ENCODE measurements at places on chromosomes 16 and 17.

- peak; percentile 86 for DNase-seq
Observed at GRCh38 chr17:82301916-82302567, 15.4 kb downstream of the CD7 start.

- DNase-seq = no peak
Observed at GRCh38 chr17:65324611-65325342, 187.6 kb downstream of the RGS9 start.

DNA sequence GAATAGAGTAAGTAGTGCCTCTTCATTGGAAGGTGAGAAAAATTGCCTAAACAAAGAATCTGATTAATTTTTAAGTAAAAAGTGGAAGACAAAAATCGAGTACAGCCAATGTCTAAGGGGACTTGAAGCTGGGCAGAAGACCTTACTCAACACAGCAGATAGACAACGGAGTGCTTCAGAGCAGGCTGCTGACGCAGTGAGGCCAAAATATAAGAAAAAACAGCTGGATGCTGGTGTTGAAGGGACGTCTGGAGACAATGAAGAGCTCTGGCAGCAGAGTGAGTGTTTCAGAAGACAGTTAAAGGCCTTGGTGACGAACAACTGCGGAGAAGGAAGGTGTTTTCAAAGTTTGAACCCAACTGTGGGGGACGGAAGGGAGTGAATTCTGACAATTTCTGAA lies 169.8 kb downstream of the MRTFB start:
- DNase-seq = no peak

- DNase-seq = no peak
Observed at GRCh38 chr17:38958756-38959155, 8.4 kb downstream of the FBXO47 start.

DNA sequence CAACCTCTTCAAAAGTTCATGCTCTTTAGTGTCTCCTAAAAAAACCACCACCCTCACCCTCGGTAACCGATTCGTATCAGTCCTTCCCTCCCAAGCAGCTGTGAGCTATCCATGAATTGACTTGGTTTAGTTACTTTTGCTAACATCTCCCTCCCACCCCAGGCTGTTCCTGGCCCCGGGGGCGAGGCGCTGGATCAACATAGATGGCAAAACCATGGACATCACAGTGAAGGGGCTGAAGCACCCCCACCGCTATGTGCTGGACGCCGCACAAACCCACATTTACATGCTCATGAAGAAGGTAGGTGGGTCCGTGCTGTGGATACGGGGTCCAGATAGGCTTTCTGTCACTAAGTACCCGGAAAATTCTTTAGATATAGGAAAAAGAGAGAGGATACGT lies 66.8 kb downstream of the RGS9 start:
- DNase-seq = no peak

GRCh38 chr17:38748149-38748891 lies at the start of gene PCGF2:
Gene PCGF2 (minus strand): TSS chr17:38748336. CDS start chr17:38740402, 7,934 bp downstream.
- DNase-seq = peak; percentile 77

DNA sequence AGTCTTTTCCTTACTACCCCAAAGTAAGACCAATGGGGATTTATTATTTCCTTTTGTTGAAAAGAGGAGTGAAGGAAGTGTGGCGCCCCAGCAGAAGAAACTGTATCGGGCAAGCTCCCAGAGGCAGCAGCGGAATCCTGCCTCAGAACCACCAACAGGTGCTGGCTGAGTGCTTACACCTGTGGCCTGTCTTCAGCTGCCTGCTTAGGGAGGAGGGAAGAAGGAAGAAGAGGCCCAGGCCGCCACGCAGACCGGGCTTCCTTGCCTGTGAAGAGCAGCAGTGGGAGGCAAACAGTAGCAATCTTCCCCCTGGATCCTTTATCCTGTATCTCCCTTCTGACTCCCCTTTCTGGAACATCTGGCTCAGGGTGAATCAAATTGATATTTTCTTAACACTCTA lies 134.7 kb downstream of the AATF start:
- DNase-seq = no peak

DNA sequence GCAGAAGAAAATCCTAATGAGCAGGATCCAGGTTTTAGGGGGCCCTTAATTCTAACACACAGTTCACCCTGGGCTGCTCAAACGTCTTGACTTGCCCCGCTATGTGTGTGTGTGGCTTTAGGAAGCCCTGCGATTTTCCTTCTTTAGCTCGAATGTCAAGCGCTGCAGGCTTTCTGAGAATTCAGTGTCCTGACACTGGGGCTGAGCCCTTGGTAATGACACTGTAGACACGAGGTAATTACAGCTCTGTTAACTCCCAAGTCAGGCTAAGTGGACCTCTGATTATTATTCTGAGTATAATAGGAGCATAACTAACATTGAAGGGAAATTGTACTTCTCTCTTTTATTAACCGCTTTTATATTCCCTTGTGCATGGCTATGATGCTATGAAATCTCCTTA lies 202.1 kb downstream of the RBFOX1 start:
- DNase-seq = no peak

- DNase-seq = no peak
Observed at GRCh38 chr17:72282439-72283029, 161.7 kb downstream of the SOX9 start.

DNA sequence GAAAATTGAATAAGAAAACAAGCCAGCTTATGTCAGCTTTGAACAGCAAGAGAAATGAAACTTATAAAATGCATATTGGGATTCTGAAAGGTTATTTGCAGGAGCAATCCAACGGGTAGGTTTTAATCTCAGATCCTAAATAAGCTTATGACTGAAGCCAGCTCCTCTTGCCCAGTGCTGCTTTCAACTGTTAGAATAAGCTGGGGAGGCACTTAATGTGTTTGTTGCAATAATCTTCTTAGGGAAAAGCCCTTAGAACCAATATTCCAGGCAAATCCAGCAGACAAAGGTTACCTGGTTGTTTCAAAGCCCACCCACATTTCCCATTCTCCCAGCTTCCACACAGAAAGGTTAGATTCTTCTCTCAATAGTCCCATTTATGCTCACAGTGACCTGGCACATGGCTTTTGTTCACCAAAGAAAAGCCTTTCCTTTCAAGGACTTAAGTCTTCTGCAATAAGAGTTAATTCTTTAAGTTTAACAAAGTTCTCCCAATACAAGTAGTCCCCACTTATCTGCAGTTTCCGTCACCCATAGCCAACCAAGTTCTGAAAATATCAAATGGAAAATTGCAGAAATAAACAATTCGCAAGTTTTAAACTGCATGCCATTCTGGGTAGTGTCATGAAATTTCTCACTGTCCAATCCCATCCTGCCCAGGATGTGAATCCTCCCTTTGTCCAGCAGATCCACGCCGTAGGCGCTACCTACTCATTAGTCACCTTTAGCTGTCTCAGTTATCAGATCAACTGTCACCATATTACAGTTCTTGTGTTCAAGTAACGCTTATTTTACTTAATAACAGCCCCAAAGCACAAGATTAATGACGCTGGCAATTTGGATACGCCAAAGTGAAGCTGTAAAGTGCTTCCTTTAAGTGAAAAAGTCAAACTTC lies 5.9 kb downstream of the TEX2 start:
- DNase-seq = no peak

- DNase-seq = peak; percentile 65
Observed at GRCh38 chr16:71746442-71747046, 22.0 kb upstream of the PHLPP2 start.

DNA sequence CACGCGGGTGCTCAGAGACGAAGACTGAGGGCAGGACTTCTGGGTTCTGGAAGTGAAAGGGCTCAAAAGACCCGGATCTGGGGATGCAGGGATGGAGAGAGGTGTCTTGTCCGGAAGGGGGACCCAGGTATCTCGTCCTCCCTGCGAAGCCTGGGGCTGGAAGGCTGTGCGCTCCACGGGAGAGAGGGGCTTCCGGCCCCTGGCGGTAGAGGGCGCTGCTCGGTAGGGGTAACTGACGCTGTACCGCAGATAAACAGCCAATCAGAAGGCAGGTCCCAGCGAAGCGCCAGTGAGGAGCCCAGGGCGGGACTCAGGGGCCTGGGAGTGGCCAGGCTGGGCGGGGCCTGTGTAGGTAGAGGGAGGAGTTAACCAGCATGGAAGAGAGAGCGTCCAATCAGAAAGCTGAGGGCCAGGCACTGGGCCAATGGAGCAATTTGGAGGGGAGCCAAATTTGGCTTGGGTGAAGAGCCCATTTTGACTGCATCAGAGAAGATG lies 804 bp downstream of the TGFB1I1 start:
- DNase-seq = peak; percentile 72

GRCh38 chr16:26889740-26890139 lies 177.0 kb upstream of the C16orf82 start:
- DNase-seq = no peak

- DNase-seq = no peak
Observed at GRCh38 chr17:29569245-29569950, 897 bp downstream of the TP53I13 start.

GRCh38 chr16:85898521-85899442 lies at the start of gene IRF8:
Gene IRF8 (plus strand): TSS chr16:85899162. CDS start chr16:85903016, 3,854 bp downstream.
- peak; percentile 94 for DNase-seq

DNA sequence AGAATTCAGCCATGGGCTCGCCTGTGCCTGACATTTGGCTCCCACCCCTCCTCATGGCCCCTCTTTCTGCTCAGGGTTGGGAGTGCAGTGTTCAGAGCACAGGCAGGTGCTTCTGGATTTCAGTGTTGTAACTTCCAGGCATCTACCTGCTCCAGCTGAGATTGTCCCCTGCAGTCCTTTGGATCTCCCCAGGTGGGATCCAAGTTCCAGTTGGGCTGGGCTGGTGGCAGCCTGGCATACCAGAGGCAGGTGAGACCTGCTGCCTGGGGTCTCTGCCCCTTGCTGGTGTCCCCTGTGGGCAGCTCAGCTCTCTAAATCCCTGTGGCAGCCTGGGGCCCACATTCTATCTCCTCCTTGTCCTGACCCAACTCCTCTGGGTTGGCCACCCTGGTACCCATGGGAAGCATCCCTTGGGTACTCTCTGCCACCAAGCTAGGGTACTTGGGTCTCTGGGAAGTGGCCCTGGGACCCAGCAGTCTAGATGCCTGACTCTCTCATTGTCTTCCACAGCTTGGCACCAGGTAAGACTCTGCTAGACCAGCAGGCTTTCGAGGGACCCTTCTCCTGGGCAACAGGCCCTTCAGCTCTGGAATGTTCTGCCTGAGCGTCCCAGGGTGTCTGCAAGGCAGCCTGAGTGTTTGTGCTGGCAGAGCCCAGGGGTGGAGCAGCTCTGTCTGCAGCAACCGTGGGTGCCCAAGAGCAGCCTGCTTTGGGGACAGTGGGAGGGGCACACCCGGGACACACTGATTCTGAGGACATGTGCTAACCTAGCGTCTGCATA lies 42.5 kb downstream of the DNAH17 start:
- no peak for DNase-seq

DNA sequence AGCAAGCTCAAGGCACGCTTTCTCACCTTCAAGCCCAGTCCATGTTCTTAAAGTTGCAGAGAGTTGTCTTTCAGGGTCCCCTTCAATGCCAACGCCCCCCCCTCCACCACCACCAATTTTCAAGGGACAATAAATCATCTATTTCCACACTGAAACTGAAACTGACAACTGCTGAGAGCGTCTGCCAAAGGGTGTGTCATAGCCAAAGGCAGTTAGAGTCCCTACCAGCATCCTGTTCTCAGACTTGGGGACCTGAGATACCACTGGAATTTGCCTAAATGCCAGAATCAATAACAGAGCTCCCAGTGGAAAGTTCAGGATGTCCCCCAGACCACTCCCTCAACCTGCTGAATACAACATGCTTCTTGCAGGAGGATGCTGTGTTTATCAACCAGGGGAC lies 133.2 kb upstream of the SOX9 start:
- DNase-seq = no peak

DNA sequence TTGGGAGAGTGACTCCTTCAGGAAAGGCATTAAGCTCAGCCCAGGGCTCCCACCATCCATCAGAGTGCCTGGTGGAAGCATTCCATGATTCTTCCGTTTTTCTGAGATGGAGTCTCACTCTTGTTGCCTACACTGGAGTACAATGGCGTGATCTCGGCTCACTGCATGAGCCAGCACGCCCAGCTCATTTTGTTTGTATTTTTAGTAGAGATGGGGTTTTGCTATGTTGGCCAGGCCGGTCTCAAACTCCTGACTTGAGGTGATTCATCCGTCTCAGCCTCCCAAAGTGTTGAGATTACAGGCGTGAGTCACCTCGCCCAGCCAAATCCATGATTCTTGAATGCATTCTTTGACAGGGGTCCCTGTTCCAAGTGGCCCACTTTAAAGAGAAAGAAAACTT lies 23.1 kb downstream of the MIS12 start:
- DNase-seq = no peak
